Activated CD4-positive, alpha-beta T cell treated with anti-CD3 and anti-CD28 coated beads for 4 hours (primary cell): ENCODE measurements at places on chromosomes 11 and 22.

DNA sequence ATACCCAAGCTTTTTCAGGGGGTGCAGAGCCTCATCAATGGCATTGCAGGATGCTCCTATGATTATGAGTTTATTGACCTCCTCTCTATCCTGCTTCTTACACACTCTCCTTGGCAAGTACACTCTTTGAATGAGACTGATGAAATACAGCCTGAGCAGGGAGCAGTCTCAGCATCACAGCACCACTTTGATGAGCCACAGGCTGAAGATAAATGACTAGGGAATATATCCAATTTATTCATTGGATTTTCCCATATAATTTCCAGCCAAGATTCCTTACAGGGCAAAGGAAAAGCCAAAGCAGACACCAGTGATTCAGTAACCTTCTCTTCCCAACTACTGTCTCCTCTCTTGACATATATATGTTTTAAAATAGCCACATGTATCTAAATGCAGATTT lies 79.2 kb downstream of the CASP12 start:
- no peak for DNase-seq

DNA sequence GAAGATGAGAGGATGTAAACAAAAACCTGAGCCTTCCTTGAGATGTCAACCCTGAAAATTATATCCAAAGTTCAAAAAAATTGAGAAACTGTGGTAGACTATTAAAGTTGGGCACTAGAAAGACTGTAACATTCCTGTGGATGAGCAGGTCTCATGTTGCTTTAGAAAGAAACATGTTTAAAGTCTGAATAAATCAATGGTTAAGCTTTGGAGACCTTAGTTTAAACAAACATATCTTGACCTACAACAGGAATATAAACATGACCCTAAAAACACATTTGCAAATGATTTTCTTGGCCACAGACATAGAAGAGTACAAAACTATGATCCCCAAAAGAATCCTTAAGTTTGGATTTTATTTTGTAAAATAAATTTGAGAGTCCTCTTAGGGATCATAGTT lies 38.1 kb upstream of the PCF11 start:
- DNase-seq = no peak

DNA sequence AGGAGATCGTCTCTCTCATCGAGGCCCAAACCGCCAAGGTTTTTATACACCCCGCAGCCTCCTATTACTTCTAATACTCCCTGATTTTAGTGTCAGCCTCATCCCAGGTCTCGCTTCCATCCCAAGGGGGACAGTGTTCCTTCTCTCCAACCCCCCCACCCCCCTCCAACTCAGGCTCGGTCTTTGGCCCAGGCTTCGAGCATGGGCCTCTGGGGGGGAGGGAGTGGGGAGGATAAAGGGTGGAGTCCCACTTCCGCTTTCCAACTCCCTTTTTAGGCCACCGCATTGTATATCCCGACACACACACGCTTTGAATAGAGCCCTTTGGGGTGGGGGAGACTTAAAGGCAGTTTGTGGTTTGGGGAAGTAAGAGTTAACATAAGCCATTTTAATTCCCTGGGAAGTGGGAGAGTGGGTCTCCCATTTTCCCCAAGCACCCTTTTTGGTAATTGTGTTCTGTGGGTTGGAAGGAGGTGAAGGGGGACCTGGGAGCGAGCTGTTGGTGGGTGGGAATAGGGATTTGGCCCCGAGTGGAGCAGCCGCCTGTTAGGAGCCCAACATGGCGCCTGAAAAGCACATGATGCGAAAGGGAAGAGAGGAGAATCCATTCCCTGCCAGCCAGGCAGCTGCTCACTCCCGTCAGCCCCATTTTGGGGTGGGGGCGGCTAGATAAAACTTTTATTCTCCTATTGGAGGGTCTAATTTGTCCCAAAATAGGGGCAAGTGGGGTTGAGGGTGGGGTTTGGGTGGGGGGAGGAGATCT lies 844 bp downstream of the PCF11 start:
- DNase-seq = peak; percentile 46

DNA sequence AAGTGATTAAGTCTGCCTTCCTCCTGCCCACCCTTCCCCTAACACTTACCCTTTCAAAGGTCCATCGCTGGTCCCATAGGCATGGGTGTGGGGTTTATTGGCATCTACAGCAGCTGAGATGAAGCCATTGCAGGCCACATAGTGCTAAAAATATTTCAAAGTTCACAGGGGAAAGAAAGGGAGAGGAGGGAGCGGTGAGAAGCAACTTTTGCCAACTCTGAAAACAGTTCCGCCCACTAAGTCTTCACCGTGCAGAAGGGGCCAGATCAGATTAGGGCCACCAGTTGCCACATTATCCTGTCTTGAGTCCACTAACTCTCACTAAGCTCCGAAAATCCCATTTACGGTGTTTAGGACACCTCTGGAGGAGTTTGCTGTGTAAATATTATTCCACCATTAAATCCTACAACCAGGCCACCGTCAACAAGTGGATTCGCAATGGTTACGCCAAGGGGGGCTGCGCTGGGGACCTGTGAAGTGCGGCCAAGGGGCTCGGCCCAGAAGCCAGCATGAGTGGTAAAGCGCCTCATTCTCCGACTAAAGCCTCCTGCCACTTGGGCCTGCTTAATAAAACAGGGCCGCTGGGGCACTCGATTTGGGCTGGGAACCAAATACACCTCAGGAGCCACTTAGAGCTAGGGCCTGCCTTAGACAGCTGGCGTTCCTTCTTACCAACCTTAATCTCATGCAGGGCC lies 534.9 kb downstream of the MIAT start:
- DNase-seq = no peak

- no peak for DNase-seq
These were observed 2.9 kb downstream of the MIOX start for GRCh38 chr22:50489363-50490243.

- no peak for DNase-seq
These were observed 78.7 kb upstream of the NARS2 start for GRCh38 chr11:78653294-78653909.
